Large intestine (tissue), 12 donors: ENCODE measurements at places on chromosomes 2 and 18. TPM values are rescaled to one million over a fixed set of nuclear protein-coding genes. Genes with fewer than 3 reads are reported as not detected.

GRCh38 chr2:190880378-190881083 lies at the start of gene GLS:
GLS (plus strand) TSS chr2:190880821; CDS start chr2:190881085, 264 bp downstream.
- H3K4me1 ChIP-seq: no peaks in the 10 kb centered on the region
- peak within 1 kb of the TSS; percentile 80 for H3K4me3 ChIP-seq
- no peaks in the 10 kb centered on the region for H3K27me3 ChIP-seq
- DNase-seq: peak; percentile 98
- H3K27ac ChIP-seq: peak within 1 kb of the TSS; percentile 98

DNA sequence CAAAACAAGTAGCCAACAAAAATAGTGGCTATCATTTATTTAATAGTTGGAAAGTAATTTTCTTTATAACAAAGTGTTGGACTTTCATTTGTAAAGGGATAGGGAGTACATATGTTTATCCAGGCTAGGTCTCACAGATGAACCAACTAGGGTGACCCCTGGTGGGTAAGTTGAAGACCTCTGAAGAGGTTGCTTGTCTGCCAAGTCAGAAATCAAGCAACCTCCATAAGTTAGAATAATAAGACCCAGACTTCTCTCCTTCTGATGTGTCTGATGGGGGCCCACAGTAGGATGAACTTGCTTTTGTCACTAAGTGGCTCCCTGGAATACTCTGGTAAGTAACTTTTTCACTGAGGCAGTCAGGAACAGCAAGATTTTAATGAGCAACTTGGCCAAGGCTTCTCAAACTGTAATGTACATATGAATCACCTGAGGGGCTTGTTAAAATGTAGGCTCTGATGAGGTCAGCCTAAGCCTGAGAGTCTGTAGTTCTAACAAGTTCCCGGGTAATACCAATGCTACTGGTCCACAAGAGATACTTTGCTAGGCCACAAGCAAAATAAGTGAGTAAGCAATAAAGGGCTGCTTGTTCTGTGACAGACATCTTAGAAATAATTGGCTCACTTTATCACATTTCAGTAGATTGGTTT lies 319.6 kb downstream of the PIK3C3 start:
- DNase-seq: no peak
- H3K4me1 ChIP-seq: peaks cover 13% of the 10 kb centered on the region
- H3K27me3 ChIP-seq: no peaks in the 10 kb centered on the region
- H3K27ac ChIP-seq: no peak overlapping the region

- no peaks in the 10 kb centered on the region for H3K4me1 ChIP-seq
- no peak overlapping the region for H3K4me3 ChIP-seq
- H3K27me3 ChIP-seq: peaks cover 2% of the 10 kb centered on the region
- H3K36me3 ChIP-seq: no peaks in the 10 kb centered on the region
- no peak for DNase-seq
These were observed 7.9 kb upstream of the RNF152 start for GRCh38 chr18:61900504-61901281.

GRCh38 chr2:120508567-120509041 lies 162.7 kb downstream of the INHBB start:
- H3K4me3 ChIP-seq: no peak overlapping the region
- H3K27ac ChIP-seq: no peak overlapping the region
- peaks cover 25% of the 10 kb centered on the region for H3K27me3 ChIP-seq

- no peak for DNase-seq
- H3K4me3 ChIP-seq: no peak overlapping the region
- no peak overlapping the region for H3K27ac ChIP-seq
- H3K4me1 ChIP-seq: peaks cover 4% of the 10 kb centered on the region
These were observed 19.7 kb downstream of the PTPN18 start for GRCh38 chr2:130375291-130376266.

GRCh38 chr2:65075176-65075575 lies 19.0 kb downstream of the CEP68 start:
- H3K4me3 ChIP-seq: no peak overlapping the region
- H3K4me1 ChIP-seq: peaks cover 22% of the 10 kb centered on the region

DNA sequence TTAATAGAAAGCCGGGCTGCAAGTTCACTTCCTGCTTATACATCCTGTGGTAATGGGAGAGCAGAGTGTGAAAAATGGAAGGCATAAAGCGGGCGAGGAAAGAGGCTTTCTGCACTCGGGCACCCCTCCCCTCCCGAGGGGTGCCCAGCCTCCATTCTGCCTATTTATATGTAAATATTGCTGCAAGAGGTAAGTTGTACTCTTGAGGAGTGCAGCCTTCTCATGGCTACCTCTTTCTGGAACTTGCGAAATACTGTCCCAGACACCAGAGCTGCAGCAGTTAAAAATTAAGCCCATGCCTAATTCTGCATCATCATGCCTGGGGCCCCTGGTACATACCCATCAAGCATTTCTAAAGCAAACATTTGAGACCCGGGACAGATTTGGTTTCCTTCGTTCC lies 156.0 kb downstream of the GBX2 start:
- no peaks in the 10 kb centered on the region for H3K4me1 ChIP-seq
- no peak overlapping the region for H3K27ac ChIP-seq
- no peaks in the 10 kb centered on the region for H3K27me3 ChIP-seq
- no peak overlapping the region for H3K4me3 ChIP-seq

GRCh38 chr2:224984637-224985036 lies 57.6 kb downstream of the DOCK10 start:
- no peaks in the 10 kb centered on the region for H3K36me3 ChIP-seq
- DNase-seq: no peak
- H3K27ac ChIP-seq: peak overlapping the region; percentile 65
- H3K4me1 ChIP-seq: no peaks in the 10 kb centered on the region

DNA sequence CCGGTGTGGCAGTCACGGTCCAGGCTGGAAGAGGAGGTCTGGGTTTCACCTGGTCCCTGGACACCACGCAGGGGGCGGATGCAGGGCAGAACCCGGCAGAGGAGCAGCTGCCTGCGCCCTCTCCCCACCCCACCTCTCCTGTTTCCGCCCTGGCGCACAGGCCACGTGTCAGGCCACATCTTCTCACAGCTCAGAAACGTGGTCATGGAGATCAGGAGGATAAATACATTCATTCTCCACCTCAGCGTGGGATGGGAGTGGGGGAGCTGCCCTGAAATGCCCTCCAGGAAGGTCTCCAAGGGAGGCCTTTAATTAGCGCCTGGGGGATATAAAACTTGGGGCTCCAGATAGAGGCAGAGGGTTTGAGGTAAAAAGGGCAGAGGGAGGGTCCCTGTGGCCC lies 142.0 kb downstream of the KCTD1 start:
- H3K27me3 ChIP-seq: no peaks in the 10 kb centered on the region
- no peaks in the 10 kb centered on the region for H3K36me3 ChIP-seq
- H3K4me3 ChIP-seq: no peak overlapping the region

DNA sequence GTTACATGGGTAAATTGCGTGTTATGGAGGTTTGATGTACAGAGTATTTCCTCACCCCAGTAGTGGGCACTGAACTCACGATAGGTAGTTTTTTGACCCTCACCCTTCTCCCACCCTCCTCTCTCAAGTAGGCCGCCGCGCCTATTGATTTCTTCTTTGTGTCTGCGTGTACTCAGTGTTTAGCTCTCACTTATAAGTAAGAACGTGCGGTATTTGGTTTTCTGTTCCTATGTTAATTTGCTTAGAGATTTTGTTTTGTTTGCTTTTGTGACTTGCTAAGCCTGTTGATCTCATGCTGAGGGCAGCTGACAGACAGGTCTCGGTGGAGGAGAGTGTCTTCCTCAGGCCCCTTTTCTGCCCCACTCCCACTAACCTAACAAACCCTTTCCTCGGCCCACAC lies 36.2 kb downstream of the ACOXL start:
- DNase-seq: no peak
- H3K27me3 ChIP-seq: peaks cover 44% of the 10 kb centered on the region

DNA sequence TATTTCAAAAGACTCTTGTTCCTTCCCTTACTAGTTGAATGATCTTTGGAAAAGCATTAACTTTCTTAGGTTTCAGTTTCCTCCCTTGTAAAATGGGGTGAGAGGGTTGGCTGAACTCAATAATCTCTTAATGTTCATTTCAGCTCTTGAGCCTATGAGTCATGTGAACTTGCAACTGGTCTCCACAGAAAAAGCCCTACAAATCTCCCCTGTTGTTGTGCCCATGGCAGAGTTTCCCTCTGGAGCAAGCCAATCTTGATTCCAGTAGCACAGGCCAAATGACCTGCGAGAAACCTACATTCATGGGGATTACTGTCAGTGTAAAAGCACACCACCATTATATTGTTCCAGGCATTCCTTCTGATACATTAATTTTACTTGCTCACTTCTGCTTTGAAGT lies 388.9 kb downstream of the ALK start:
- H3K27me3 ChIP-seq: no peaks in the 10 kb centered on the region
- H3K36me3 ChIP-seq: no peaks in the 10 kb centered on the region
- DNase-seq: no peak

GRCh38 chr2:163351143-163351542 lies 384.7 kb downstream of the FIGN start:
- no peaks in the 10 kb centered on the region for H3K36me3 ChIP-seq
- no peak for DNase-seq
- H3K27me3 ChIP-seq: no peaks in the 10 kb centered on the region
- peaks cover 5% of the 10 kb centered on the region for H3K4me1 ChIP-seq
- no peak overlapping the region for H3K27ac ChIP-seq
- H3K4me3 ChIP-seq: no peak overlapping the region

DNA sequence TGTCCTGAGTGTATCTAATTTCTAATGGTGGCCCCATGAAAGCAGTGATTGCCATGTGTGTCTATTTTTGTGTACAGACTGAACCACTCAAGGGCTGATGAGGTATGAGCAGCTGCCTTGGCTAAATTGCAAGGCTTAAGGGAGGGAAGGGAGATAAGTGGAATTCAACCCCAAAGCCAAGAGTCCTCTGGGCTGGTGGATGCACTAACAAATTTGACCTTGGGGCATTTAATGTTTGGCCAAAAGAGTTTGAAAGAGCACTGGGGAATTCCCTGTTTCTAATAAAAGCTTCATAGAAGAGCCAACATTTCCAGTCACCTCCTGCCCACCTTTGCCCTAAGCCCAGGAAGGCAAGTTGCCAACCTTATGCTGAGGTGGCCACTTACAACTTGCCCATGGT lies 172.1 kb downstream of the SETBP1 start:
- no peaks in the 10 kb centered on the region for H3K4me1 ChIP-seq
- H3K4me3 ChIP-seq: no peak overlapping the region
- no peak overlapping the region for H3K27ac ChIP-seq
- no peak for DNase-seq
- H3K36me3 ChIP-seq: no peaks in the 10 kb centered on the region

GRCh38 chr2:26768759-26769088 lies 4.6 kb downstream of the SLC35F6 start:
- no peaks in the 10 kb centered on the region for H3K27me3 ChIP-seq
- H3K27ac ChIP-seq: no peak overlapping the region
- H3K4me1 ChIP-seq: peaks cover 9% of the 10 kb centered on the region

DNA sequence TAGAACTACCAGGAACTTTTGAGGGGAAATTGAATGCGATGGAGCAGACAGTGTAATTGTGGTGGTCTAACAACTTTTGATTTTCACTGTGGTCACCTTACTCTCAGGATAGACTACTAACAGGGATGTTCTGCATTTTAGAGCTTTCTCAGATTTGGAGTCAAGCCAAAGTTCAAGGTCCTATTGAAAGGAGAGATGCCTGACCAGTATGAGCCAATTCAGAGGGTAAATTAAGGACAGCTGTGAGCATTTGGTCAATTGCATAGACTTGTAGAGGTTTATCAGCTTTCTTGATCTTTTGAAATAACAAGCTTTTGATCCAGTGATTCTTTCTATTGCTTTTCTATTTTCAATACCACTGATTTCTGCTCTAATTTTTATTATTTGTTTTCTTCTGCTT lies 1095.7 kb upstream of the CNTNAP5 start:
- no peaks in the 10 kb centered on the region for H3K27me3 ChIP-seq
- H3K27ac ChIP-seq: no peak overlapping the region

GRCh38 chr2:13474538-13474937 lies 757.8 kb downstream of the TRIB2 start:
- no peak overlapping the region for H3K4me3 ChIP-seq
- no peak for DNase-seq
- no peaks in the 10 kb centered on the region for H3K36me3 ChIP-seq

DNA sequence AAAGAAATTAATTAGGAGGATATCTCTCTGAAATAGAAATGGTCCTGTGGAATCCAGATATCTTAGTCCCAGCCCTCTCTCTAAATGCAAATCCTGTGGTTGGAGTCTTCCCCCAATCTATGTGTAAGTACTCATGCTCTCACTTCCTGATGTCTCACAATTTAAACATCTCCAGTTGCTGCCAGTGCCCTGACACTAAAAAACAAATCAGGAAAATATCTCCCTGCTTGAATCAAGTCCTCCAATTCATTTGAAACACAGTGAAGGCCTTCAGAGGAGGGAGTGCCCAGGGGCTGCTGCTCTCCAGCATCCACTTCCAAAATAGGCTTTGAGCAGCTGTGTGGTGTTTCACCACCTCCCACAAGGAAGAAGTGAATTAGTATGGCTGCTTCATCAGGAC lies 413.8 kb downstream of the RAD51AP2 start:
- no peaks in the 10 kb centered on the region for H3K27me3 ChIP-seq
- no peak overlapping the region for H3K4me3 ChIP-seq
- no peaks in the 10 kb centered on the region for H3K36me3 ChIP-seq
- no peaks in the 10 kb centered on the region for H3K4me1 ChIP-seq
- DNase-seq: no peak

- no peak overlapping the region for H3K4me3 ChIP-seq
- no peak overlapping the region for H3K27ac ChIP-seq
- no peak for DNase-seq
These were observed 194.5 kb upstream of the APCDD1 start for GRCh38 chr18:10259901-10260300.

GRCh38 chr2:240301256-240301795 lies 134.1 kb upstream of the GPC1 start:
- no peak overlapping the region for H3K27ac ChIP-seq
- no peaks in the 10 kb centered on the region for H3K27me3 ChIP-seq
- DNase-seq: no peak
- no peaks in the 10 kb centered on the region for H3K36me3 ChIP-seq
- no peaks in the 10 kb centered on the region for H3K4me1 ChIP-seq

GRCh38 chr18:65411061-65411460 lies 339.8 kb upstream of the CDH7 start:
- H3K4me3 ChIP-seq: no peak overlapping the region
- no peaks in the 10 kb centered on the region for H3K4me1 ChIP-seq
- H3K27ac ChIP-seq: no peak overlapping the region
- DNase-seq: no peak
- H3K36me3 ChIP-seq: no peaks in the 10 kb centered on the region

GRCh38 chr18:9615280-9615797 lies 980 bp upstream of the PPP4R1 start:
- H3K4me3 ChIP-seq: peak overlapping the region; percentile 47
- peaks cover 11% of the 10 kb centered on the region for H3K4me1 ChIP-seq
- peak overlapping the region; percentile 52 for H3K27ac ChIP-seq
- H3K27me3 ChIP-seq: no peaks in the 10 kb centered on the region
- H3K36me3 ChIP-seq: peaks cover 9% of the 10 kb centered on the region

CDH7 gene
- polyA plus RNA-seq: 0.22 TPM

ARMC9 gene
- 14.4 TPM for polyA plus RNA-seq

FOXI3 gene
- polyA plus RNA-seq: not detected

PTPN4 gene
- polyA plus RNA-seq: 13.3 TPM

IL1A gene
- 0.09 TPM for polyA plus RNA-seq

DRC1 gene
- 0.76 TPM for polyA plus RNA-seq

SKA1 gene
- 4.3 TPM for polyA plus RNA-seq
